Kidney (tissue), 22 donors: ENCODE measurements at places on chromosomes 7 and 10. TPM values are rescaled to one million over a fixed set of nuclear protein-coding genes. Genes with fewer than 3 reads are reported as not detected.

PGAM2 gene
- total RNA-seq: 2.1 TPM

- no peaks in the 10 kb centered on the region for H3K36me3 ChIP-seq
- no peaks in the 10 kb centered on the region for H3K4me1 ChIP-seq
- no peak overlapping the region for H3K4me3 ChIP-seq
- DNase-seq: peak; percentile 50
- no peaks in the 10 kb centered on the region for H3K27me3 ChIP-seq
- H3K27ac ChIP-seq: no peak overlapping the region
Measured at GRCh38 chr10:1183033-1183396, 126.8 kb downstream of the WDR37 start.

- H3K27me3 ChIP-seq: no peaks in the 10 kb centered on the region
- no peak for DNase-seq
- no peaks in the 10 kb centered on the region for H3K36me3 ChIP-seq
- H3K4me1 ChIP-seq: no peaks in the 10 kb centered on the region
- H3K27ac ChIP-seq: no peak overlapping the region
- no peak overlapping the region for H3K4me3 ChIP-seq
Measured at GRCh38 chr10:89030791-89031190, 40.2 kb downstream of the FAS start.

GRCh38 chr7:27930910-27931476, 191.0 kb downstream of the TAX1BP1 start:
- no peaks in the 10 kb centered on the region for H3K36me3 ChIP-seq
- no peak for DNase-seq
- no peaks in the 10 kb centered on the region for H3K27me3 ChIP-seq
- H3K4me1 ChIP-seq: no peaks in the 10 kb centered on the region
- H3K4me3 ChIP-seq: no peak overlapping the region
